NCI-H2107 (cell line): ENCODE measurements at places on chromosomes 1 and 21.

GRCh38 chr21:43983390-43983789 is 28.7 kb upstream of the TRAPPC10 start:
- no peak for DNase-seq

DNA sequence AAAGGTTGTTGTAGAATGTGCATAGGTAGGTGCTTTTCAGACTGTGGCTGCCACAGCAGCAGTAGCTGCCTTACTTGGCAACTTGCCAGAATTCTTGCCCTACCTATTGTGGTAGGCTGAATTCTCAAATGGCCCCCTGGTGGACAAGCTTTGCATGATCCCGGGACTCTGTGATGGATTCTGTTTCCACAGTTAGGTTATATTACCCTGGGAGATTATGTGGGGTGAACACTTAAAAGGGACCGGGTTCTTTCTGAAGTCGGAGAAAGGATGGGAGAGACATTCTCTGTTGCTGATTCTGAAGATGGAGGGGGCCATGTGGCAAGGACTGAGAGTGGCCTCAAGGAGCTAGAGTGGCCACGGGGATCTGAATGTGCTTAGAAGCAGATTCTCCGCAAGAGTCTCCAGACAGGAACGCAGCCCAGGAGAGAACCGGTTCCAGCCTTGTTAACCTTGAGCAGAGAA is 32.1 kb upstream of the KCNE1 start:
- no peak for DNase-seq

GRCh38 chr21:41951876-41952567 is 1.8 kb downstream of the C2CD2 start:
- no peak for DNase-seq

DNA sequence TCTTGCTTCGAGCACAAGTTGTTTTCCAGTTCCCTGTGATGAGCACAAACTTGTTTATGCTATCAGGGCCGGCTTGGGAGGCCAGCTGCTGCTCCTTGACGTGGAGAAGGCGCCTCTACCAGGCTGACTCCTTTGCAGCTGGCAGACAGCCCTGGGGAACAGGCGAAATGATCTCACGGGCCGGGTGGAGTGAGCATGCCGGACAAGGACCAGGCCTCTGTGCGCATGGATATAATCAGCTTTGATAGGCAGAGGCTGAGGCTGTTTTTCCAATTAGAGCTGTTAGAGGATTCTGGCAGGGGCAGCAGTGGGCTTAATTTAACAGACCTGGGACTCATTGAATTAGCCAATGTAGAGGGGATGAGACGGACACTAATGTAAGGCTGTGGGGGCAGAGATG is 38.9 kb downstream of the FAM163A start:
- DNase-seq: no peak

DNA sequence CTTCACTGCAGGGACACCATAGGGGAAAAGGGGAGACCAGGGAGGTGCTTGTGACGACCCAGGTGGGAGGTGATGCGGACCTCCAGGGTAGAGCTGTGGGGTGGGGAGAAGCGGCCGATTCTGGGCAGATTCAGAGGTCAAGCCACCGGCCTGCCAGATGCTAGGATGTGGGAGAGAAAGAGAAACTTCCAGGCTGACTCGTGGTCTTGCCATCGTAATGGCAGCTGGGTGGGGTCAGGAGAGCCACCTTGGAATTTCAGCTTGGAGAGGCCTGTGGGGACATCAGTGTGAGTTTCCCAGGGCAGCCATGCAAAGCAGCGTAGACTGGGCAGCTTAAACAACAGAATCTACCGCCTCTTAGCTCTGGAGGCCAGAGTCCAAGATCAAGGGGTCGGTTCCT is 258.0 kb upstream of the VAMP3 start:
- DNase-seq: no peak
